ENCODE measurements at places on chromosomes 3 and 15. TPM values are rescaled to one million over a fixed set of nuclear protein-coding genes. Genes with fewer than 3 reads are reported as not detected.

The ZDHHC19 gene
- total RNA-seq = not detected

The ANKRD63 gene
- total RNA-seq = 1.4 TPM

The HGD gene
- total RNA-seq = 0.11 TPM

- no peak for DNase-seq
- no peaks in the 10 kb centered on the region for H3K4me1 ChIP-seq
- H3K27ac ChIP-seq = no peak overlapping the region
- H3K4me3 ChIP-seq = no peak overlapping the region
- peaks cover 6% of the 10 kb centered on the region for H3K36me3 ChIP-seq
- H3K27me3 ChIP-seq = no peaks in the 10 kb centered on the region
Measured at GRCh38 chr3:46672349-46672695, 21.2 kb downstream of the ALS2CL start.

- H3K27me3 ChIP-seq = no peaks in the 10 kb centered on the region
- no peaks in the 10 kb centered on the region for H3K4me1 ChIP-seq
- H3K36me3 ChIP-seq = no peaks in the 10 kb centered on the region
- H3K4me3 ChIP-seq = peak within 1 kb of the TSS; percentile 31
- peak; percentile 38 for DNase-seq
- no peak within 1 kb of the TSS for H3K27ac ChIP-seq
Measured at GRCh38 chr3:165837058-165837525, at the start of gene BCHE. Gene BCHE, minus strand, starts transcription at chr3:165837423. Its CDS starts 6,390 bp downstream, at chr3:165831033.

DNA sequence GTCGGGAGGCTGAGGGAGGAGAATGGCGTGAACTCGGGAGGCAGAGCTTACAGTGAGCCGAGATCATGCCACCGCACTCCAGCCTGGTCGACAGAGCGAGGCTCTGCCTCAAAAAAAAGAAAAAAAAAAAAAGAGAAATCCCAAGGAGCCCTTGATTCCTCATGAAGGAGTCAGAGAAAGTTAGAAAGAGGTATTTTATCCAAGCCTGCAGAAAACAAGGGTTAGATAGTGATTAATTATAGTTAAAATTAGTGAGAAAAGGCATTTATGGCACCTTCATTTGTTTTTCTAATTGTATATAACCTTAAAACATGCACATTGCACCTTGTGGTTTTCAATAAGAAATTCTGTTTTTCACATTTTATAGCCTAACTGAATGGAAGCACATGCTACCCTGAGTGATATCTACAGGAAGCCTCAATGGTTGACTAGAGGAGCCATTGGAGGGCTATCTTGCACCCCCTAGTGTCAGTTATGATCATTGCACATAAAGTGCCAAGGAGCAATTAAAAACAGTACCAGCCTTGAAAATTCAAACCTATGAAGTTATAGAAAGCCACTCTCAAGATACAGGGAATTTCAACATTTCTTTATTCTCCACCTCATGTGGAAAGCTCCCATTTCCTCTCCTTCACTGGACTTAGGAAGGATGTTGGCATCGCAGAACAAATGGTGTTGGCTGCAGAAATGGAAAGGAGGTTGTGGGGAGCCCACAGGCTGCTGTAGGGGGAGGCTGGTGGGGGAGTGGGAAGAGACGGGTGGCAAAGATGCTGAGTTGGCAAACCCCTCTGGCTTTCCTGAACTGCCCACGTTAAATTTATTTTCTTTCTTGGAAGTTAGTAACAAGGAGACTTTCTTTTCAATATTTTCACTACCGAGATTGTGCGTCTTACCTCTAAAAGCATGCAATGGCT, 48.5 kb downstream of the ITGA11 start:
- H3K27me3 ChIP-seq = no peaks in the 10 kb centered on the region
- peak; percentile 69 for DNase-seq
- H3K36me3 ChIP-seq = no peaks in the 10 kb centered on the region

DNA sequence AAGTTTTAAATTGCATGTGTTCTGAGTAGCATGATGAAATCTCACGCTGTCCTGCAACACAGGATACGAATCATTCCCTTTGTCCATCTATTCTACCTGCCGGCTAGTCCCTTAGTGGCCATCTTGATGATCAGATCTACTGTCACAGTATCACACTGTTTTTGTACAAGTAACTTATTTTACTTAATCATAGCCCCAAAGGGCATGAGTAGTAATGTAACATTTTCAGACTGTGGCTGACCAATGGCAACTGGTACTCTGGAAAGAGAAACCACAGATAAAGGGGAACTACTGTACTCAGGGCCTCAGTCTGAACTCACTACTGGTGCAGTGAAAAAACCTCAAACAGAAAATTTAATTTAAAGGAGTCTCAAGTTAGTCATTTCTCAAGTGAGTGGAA, 127.3 kb upstream of the MRPL3 start:
- H3K36me3 ChIP-seq = no peaks in the 10 kb centered on the region
- no peak overlapping the region for H3K4me3 ChIP-seq
- H3K27me3 ChIP-seq = no peaks in the 10 kb centered on the region

DNA sequence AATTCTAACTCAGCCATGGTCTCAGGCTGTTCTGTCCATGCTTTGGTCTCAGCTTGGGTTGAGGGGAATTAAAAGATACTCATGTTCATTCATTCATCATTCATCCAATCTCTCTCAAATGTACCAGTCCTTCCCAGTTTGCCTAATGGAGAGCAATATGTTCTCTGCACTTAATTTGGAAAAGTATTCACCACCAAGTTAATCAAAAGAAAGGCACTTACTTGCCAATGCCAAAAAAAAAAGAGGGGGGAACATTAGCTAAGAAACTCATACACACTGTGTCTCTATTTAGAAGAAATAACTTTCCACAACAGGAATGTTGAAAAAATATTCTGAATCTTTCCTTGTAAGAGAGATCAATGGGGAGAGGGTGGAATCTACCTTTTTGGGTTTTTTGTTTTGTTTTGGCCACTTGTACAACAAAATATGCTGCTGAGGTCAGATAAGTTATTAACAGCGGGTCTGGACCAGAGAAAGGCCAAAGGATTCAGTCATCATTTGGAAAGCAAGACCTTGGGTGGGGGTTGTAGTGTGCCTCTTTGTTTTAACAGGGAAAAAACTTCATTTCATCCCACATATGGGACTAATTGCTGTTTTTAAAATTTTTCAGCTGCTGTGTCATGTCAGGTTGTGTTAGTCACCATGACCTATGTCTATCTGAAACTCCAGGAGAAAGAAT, 152.3 kb downstream of the FBN1 start:
- DNase-seq = peak; percentile 44
- peaks cover 10% of the 10 kb centered on the region for H3K4me1 ChIP-seq

The RHCG gene
- total RNA-seq = not detected

The POLQ gene
- 22.2 TPM for total RNA-seq

DNA sequence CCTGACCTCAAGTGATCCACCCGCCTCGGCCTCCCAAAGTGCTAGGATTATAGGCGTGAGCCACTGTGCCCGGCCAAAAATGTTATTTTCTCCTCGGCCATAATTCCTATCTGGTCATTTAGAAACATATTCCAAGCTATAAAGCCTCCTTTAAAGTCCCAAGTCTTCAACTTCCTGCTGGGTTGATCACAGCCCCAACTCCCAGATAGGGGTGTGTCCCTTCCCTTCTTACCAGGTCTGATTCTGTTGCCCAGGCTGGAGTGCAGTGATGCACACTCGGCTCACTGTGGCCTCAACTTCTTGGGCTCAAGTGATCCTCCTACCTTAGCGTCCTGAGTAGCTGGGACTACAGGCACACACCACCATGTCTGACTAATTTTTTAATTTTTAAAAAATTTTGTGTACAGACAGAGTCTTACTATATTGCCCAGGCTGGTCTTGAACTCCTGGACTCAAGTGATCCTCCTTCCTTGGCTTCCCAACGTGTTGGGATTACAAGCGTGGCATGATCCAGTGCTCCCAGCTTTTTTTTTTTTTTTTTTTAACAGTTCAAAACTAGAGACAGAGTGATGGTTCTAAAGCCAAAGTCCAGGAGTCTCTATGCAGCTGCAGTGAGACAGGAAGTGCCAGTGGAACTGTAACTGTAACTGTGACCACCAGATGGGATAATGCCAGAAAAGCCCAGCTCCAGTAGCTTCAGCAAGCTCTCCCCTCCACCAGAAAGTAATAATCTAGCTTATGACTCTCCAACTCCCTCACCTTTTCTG, 8.2 kb upstream of the PRKAR2A start:
- H3K4me1 ChIP-seq = no peaks in the 10 kb centered on the region
- H3K4me3 ChIP-seq = no peak overlapping the region
- H3K27me3 ChIP-seq = no peaks in the 10 kb centered on the region
- H3K36me3 ChIP-seq = no peaks in the 10 kb centered on the region

GRCh38 chr3:30098653-30099455, 507.5 kb upstream of the TGFBR2 start:
- no peaks in the 10 kb centered on the region for H3K36me3 ChIP-seq
- no peaks in the 10 kb centered on the region for H3K27me3 ChIP-seq
- peaks cover 9% of the 10 kb centered on the region for H3K4me1 ChIP-seq
- peak; percentile 31 for DNase-seq
- H3K4me3 ChIP-seq = no peak overlapping the region

GRCh38 chr3:72312339-72312738, 527.4 kb upstream of the PROK2 start:
- no peak for DNase-seq
- H3K27me3 ChIP-seq = no peaks in the 10 kb centered on the region
- H3K36me3 ChIP-seq = no peaks in the 10 kb centered on the region
- no peaks in the 10 kb centered on the region for H3K4me1 ChIP-seq
- H3K4me3 ChIP-seq = no peak overlapping the region
- no peak overlapping the region for H3K27ac ChIP-seq

The CGNL1 gene
- total RNA-seq = 0.86 TPM

DNA sequence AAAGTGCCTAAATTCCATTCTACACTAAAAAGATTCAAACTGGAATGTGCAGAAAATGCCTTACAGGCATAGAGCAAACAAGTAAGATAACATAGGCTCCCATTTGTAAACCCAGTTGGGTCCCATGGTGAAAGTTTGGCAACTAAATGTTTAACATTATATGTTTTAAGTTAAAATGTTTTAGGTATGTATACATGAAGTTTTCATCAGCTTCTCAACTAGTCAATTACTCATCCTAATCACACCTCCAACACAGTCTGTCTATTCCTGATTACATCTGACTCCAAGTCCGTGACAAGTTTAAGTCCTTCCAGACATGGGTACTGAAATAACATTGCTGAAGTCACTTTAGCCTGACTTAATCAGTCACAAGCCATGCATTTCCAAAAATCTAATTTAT, 25.0 kb downstream of the MYLK start:
- no peaks in the 10 kb centered on the region for H3K4me1 ChIP-seq
- H3K36me3 ChIP-seq = no peaks in the 10 kb centered on the region
- DNase-seq = no peak

The PEX5L gene
- total RNA-seq = 0.69 TPM

The GPR149 gene
- total RNA-seq = not detected

GRCh38 chr3:48548729-48549705, 7.6 kb downstream of the PFKFB4 start:
- DNase-seq = peak; percentile 90
- H3K27me3 ChIP-seq = no peaks in the 10 kb centered on the region
- no peak overlapping the region for H3K27ac ChIP-seq
- no peaks in the 10 kb centered on the region for H3K4me1 ChIP-seq
- peaks cover 29% of the 10 kb centered on the region for H3K36me3 ChIP-seq

DNA sequence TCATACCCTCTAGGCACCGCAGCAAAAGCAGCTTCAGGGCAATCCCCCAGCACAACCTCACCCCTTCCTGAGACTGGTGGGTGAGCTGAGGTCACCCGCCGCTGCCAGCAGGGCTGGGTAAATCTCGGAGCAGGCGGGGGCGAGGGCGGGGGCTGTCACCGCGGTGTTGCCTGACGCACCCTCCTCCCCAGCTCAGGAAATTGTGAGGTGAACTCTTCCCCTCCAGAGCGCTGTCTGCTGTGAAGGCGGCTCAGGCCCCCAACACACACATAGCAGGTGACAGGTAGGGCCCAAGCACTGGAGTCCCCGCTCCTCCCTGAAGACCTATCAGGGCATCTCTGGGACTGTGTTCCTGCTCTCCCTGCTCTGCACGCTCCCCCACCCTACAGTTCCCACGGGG, 30.2 kb upstream of the FURIN start:
- H3K27me3 ChIP-seq = no peaks in the 10 kb centered on the region
- H3K4me1 ChIP-seq = no peaks in the 10 kb centered on the region
- H3K27ac ChIP-seq = no peak overlapping the region
- no peaks in the 10 kb centered on the region for H3K36me3 ChIP-seq
- no peak overlapping the region for H3K4me3 ChIP-seq

GRCh38 chr15:73583544-73583943, 49.6 kb downstream of the NPTN start:
- no peaks in the 10 kb centered on the region for H3K27me3 ChIP-seq
- H3K27ac ChIP-seq = no peak overlapping the region
- H3K4me1 ChIP-seq = no peaks in the 10 kb centered on the region
- DNase-seq = no peak
- H3K36me3 ChIP-seq = peaks cover 41% of the 10 kb centered on the region
- H3K4me3 ChIP-seq = no peak overlapping the region

GRCh38 chr15:44250566-44251205, 37.8 kb upstream of the GOLM2 start:
- no peak overlapping the region for H3K4me3 ChIP-seq
- no peaks in the 10 kb centered on the region for H3K27me3 ChIP-seq
- no peak for DNase-seq
- H3K36me3 ChIP-seq = no peaks in the 10 kb centered on the region
- H3K4me1 ChIP-seq = no peaks in the 10 kb centered on the region
- no peak overlapping the region for H3K27ac ChIP-seq

GRCh38 chr3:195698647-195699387, 22.0 kb upstream of the MUC20 start:
- H3K4me3 ChIP-seq = no peak overlapping the region
- peaks cover under 1% of the 10 kb centered on the region for H3K36me3 ChIP-seq
- H3K4me1 ChIP-seq = peaks cover 11% of the 10 kb centered on the region
- H3K27ac ChIP-seq = no peak overlapping the region
- DNase-seq = no peak

DNA sequence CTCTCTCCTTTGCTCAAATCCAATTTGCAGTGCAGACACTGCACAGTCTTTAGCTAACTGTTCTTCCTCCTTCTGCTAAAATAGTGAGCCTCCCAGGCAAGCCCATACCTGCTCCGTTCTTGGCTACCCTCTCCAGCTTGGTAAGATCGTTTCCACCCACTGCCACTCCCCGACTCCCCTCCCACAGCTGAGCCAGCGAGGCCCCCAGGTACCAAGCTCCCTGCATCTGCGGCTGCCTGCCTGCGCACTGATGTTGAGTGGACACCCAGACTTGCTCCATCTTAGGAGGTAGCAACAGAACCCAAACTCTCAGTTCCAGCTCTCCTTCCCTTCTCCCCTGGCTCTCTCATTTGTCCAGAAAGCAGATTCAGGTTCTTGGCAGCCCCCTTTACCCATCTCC, 7.9 kb upstream of the TNK2 start:
- DNase-seq = no peak
- no peak overlapping the region for H3K4me3 ChIP-seq
- no peaks in the 10 kb centered on the region for H3K36me3 ChIP-seq

The SYNPR gene
- not detected for total RNA-seq

- peaks cover 33% of the 10 kb centered on the region for H3K36me3 ChIP-seq
- H3K27me3 ChIP-seq = no peaks in the 10 kb centered on the region
- no peak overlapping the region for H3K27ac ChIP-seq
- DNase-seq = no peak
- H3K4me3 ChIP-seq = no peak overlapping the region
Measured at GRCh38 chr3:52146189-52146588, 8.0 kb downstream of the POC1A start.

DNA sequence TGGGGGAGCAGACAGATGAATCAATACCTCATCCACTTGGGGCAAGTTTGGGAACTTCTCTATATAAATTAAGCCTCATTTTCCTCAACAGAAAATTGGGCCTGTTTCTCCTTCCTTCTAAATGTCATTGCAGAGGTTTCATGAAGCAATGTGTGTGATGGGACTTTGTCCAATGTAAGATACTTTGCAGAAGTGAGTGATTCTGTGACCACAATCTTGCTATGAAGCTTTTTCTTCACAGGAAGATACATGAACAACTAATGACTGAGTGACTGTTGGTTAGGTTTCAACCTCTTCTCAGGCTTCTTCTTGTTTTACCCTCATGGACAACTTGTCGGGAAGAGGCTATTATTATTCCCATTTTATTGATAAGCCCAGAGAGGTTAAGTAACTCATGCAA, 11.0 kb downstream of the TMEM45A start:
- no peaks in the 10 kb centered on the region for H3K27me3 ChIP-seq
- H3K27ac ChIP-seq = no peak overlapping the region
- no peak for DNase-seq
- H3K4me1 ChIP-seq = peaks cover 4% of the 10 kb centered on the region
- no peak overlapping the region for H3K4me3 ChIP-seq
